ENCODE measurements at places on chromosomes 5 and 9.

DNA sequence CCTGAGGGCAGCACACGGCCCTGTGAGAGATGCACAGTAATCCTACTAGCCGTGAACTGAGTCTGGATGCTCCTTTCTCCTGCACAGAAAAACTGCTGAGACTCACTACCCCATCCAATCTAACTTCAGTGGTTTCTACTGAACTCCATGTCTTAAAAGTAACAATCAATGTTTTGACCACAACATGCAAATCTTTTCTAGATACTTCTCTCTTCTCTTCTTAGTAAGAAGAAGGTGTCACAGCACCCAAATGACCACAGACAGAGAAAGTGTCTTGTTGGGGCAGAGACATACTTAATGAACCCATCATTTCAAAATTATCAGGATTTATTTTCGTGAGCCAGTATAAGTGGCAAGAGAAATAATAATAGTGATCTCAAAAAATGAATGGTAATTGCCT is 285.8 kb upstream of the MEF2C start:
- DNase-seq: no peak

DNA sequence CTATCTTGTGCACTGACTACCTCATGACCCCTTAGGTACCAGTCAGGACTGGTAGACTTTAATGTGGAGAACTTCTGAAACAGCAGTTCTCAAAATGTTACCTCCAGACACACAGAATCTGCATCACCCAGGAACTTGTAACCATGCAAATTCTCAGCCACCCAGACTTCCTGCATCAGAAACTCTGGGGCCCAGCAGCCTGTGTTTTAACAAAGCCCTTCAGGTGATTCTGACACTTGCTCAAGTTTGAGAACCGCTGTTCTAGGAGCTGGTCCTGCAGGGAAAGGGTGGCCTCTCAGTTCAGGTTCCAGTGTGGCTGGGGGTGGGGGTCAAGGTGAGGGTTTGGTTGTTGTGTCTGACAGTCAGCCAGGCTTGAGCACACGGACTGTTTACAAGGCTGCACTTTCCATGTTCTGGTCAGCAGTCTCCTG is 28.4 kb downstream of the ZFP62 start:
- peak; percentile 70 for DNase-seq

DNA sequence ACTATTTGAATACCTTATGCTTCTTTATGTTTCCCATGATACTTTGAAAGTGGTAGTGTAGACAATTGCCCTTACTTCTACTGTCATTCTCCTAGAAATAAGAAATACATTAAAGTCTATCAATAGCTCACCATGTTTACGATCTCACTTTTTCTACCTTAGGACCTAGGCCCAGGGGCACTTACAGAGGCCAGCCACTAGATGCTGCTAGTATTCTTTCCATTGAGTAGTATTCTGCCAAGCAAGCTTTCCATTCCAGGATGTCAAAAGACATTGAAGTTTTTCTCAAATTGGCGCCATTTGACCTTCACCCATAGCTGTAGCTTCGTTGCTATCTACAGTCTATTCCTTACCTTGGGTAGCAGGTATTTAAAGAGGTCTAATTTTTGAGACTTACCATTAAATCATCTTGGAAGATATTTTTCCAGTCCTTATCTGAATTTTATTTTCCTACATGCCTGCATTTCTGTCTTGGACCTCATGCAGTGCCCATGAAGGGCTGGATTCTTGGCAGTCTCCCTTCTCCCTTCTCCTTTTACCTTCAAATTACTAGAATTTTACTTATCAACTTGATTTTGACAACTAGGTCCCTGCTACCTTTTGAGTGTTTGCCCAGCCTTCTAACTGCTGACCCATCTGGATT is 246.0 kb upstream of the NUDT12 start:
- DNase-seq: no peak

DNA sequence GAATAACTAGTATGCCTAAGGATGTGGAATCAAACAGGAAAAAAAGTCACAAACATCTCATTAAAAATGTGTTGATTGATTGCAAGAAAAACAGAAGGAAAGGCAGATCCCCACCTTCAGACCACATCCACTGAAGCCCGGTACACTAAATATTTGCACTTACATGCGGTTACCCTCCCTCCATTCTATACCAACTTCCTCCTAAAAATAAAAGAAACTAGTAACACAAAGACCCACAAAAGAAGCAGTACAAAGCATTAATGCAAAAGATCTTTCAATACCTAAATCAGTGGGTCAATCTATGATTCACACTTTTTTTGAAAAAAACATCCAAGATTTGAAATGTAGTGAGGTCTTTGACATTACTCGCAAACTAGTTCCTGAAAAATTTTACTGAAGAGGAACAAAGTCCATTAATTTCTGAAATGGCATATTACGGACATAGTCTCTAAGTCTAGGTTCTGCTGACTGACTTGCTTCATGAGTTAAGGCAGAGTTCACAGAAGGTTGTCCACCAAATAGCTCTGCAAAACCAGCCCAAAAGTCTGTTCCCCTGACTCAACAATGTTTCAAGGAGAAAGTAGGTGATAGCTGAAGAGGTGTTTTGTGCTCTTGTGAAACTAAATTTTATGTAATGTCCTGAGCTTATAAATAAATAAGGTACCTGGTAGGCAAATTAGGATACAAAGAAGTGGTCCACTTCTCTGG is 100.7 kb downstream of the PAM start:
- no peak for DNase-seq

- DNase-seq: peak; percentile 23
These were observed 1.5 kb downstream of the PIP5K1B start for GRCh38 chr9:68706363-68707201.

GRCh38 chr5:90472783-90473395 is 1.7 kb downstream of the MBLAC2 start:
- DNase-seq: no peak

DNA sequence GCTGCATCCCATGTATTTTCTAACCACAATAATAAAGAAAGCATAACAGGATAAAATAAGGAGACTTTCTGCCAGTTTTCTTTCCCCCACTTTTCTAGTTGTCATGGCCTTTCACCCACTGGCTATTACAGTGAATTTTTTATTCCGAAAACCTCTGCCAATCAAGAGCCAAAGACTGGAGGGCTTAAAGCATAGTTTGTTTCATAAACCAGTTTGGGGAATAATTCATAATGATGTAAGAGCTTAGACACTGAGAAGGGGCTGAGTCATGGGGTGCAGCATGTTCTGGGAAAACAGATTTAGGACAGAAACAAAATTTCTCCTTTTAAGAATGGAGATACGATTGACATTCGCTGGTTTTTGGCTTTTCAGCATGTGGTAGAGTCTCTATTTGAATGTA is 4.4 kb upstream of the GLIPR2 start:
- no peak for DNase-seq

GRCh38 chr5:42676362-42676761 is 80.3 kb upstream of the CCDC152 start:
- DNase-seq: no peak

- DNase-seq: no peak
These were observed 34.8 kb upstream of the PANK3 start for GRCh38 chr5:168613996-168614395.

GRCh38 chr5:2381861-2382260 is 369.6 kb downstream of the IRX2 start:
- DNase-seq: no peak

Data from naive thymus-derived CD4-positive, alpha-beta T cell (primary cell).